Non-pigmented ciliary epithelial cell (primary cell): ENCODE measurements at places on chromosomes 5 and 9.

DNA sequence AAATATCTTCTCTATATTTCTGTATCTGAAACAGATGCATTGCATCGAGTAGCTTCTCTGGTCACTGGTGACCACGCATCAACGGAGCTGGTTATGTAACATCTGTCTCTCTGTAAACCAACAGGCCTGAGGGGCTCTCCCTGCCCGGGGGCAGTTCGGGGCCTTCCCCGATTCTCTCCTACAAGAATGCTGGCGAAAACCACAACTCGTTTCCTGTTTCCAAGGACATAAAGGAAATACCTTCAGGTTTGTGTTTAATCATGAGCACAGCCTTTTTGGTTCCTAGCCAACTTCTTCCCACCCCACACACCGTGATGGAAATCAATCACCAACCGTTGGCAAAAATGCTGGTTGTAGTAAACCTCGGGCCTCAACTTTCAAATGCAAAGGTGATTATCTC is 25.1 kb downstream of the GDNF start:
- DNase-seq = no peak

- DNase-seq = no peak
Observed at GRCh38 chr9:94892675-94893074, 166.2 kb downstream of the AOPEP start.

- DNase-seq = no peak
Observed at GRCh38 chr5:102294886-102295395, 1.1 kb downstream of the SLCO4C1 start.

- DNase-seq = no peak
Observed at GRCh38 chr9:98986866-98987651, 43.4 kb downstream of the COL15A1 start.

GRCh38 chr9:18487611-18488010 is 13.7 kb downstream of the ADAMTSL1 start:
- no peak for DNase-seq

GRCh38 chr5:96579711-96580110 is 82.5 kb upstream of the CAST start:
- DNase-seq = no peak

DNA sequence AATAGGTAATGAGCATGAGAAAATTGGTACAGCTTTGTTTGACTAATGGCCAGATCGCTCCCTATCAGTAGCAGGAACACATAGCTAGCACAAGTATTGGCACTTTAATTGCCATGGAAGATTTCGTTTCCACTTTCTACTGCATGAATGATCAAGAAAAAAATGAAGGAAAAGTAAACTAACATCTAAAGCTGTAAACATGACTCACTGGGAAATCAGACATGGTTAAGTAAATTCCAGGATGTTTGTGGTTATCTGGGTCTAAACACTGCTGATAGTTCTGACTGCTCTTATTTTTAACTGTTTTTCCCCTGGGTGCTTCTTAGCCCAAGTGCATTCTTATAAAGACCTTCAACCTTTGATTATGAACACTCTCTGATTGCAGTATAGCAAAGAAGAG is 388.9 kb downstream of the NR2F1-AS1 start:
- peak; percentile 93 for DNase-seq

DNA sequence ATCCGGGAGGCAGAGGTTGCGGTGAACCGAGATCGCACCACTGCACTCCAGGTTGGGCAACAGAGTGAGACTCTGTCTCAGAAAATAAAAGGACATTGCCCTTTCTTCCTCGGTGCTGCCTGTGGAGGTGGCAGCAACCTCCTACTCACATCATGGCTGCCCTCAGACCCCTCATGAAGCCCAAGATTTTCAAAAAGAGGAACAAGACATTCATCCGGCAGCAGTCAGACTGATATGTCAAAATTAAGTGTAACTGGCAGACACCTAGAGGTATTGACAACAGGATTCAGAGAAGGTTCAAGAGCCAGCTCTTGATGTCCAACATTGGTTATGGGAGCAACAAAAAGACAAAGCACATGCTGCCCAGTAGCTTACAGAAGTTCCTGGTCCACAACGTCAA is 12.6 kb upstream of the PAX5 start:
- DNase-seq = no peak

GRCh38 chr5:170631466-170632195 is 127.8 kb downstream of the KCNIP1 start:
- no peak for DNase-seq

- no peak for DNase-seq
Observed at GRCh38 chr5:68285851-68286611, 70.5 kb downstream of the PIK3R1 start.

- DNase-seq = no peak
Observed at GRCh38 chr9:126932871-126933321, 18.3 kb downstream of the RALGPS1 start.

GRCh38 chr9:31388660-31389059 is 995.8 kb upstream of the ACO1 start:
- DNase-seq = no peak

- no peak for DNase-seq
Observed at GRCh38 chr9:75574569-75574968, 315.9 kb upstream of the PCSK5 start.

DNA sequence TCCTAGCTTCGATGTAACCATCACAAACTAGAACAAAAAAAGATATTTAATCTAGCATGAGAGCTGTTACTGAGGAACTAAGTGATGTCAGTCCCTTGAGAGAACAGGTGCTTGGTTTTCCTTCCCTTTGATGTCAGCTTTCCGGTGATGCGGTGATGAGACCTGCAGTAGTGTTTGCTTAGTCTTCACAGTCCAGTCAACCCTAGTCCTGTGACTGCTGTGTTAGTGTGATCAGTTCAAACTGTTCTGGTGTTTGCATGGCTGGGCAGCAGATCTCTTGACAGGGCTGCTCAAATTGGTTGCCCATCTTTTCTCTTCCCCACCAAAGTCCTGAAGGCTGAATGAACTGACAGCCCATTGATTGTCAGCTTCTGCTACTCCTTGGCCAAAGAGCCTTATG is 608.6 kb upstream of the DAB2 start:
- DNase-seq = no peak

- DNase-seq = no peak
Observed at GRCh38 chr5:113364466-113364865, 70.3 kb downstream of the TSSK1B start.

DNA sequence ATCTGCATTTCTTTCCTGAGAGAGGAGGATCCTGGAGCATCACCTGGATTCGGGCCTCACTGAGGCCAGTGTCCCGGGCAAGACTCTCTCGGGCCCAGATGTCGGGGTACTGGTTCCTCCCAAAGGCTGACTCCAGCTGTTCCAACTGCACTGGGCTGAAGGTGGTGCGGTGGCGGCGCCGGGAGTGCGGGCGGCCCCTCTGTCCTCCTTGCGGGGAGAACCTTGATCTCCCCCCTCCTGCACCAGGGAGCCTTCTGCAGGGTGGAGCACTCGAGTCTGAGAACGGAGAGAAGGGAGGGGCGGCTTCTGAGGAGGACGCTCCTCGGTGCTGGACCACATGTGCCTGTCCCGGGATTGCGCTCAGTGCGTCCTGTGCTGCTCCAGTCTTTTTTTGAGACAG is 2.0 kb downstream of the PROP1 start:
- DNase-seq = no peak

- DNase-seq = no peak
Observed at GRCh38 chr9:136671646-136672430, 9.1 kb downstream of the EGFL7 start.

GRCh38 chr5:110638970-110639902 is 87.2 kb downstream of the TMEM232 start:
- no peak for DNase-seq

GRCh38 chr5:10631316-10631996 is 67.6 kb downstream of the ANKRD33B start:
- no peak for DNase-seq

GRCh38 chr5:75584641-75585040 is 26.6 kb upstream of the ANKDD1B start:
- no peak for DNase-seq

- no peak for DNase-seq
Observed at GRCh38 chr5:102241809-102242421, 54.2 kb downstream of the SLCO4C1 start.

DNA sequence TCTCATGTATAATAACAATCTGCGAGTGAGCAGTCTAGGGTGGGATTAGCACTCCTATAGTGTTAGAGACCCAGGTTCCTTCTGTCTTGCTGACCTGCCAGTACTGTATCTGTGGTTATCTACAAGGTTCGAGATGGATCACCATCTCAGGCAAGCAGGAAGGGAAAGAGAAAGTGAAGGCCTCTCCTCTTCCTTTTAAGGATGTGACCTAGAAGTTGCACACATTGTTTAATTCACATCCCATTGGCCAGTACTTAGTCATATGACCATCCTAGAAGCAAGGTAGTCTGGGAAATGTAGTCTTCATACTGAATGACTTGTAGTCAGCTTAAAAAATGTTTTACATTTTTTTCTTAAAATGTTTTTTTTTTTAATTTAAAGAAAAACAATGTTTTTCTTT is 168.6 kb downstream of the CARTPT start:
- DNase-seq = peak; percentile 55

DNA sequence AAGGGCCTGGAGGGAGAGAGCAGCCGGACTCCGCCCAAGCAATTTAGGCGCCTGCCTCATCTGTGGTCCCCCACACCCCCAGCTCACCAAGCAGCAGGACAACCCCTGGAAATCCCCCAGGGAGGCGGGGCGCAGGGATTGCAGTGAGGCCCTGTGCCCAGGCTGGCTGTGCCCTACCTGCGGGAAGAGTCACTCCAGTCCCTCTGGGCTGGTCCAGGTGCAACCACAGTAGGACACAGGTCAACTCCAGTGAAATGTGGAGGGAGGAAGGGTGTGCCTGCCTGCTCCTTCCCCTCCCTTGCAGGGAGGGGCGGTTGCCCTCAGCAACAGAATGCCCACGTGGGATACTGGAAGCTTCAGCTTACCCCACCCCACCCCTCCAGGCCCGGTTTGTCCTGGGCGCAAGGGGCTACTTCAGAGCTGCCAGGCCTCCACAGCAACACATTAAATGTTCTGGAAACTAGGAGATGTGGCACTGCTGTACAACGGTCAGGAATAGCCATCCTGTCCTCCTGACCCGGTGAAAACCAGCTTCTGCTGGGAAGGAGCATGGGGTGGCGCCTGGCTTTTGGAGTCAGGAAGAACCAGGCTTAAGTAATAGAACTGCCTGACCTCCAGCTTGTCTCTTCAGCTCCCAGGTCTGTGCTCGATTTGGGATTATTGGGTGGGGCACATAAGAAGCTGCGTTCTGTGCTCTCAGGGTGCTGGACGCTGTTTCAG is 22.5 kb downstream of the ABO start:
- DNase-seq = no peak

DNA sequence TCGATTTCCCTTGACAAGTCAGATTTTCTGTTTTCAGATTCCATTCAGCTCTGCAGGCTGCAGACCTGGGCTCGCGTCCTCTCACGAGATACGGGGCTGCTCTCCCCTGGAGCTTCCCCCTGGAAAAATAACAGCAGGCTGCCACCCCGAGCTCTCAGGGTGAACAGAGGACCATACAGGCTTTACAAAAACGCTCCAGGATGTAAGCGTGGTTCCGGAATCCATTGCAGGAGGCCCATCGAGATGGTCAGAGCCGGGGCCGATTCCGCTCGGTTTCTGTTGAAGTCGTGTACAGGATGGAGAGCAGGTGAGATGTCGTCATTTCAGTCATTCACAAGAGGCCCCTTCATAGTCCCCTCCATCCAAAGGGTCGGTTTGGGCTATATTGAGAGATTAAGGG is 297.7 kb upstream of the IRX4 start:
- DNase-seq = no peak

GRCh38 chr5:164091836-164092235 is 586.4 kb downstream of the MAT2B start:
- DNase-seq = no peak

- no peak for DNase-seq
Observed at GRCh38 chr9:88267283-88267682, 121.0 kb upstream of the SPIN1 start.

- no peak for DNase-seq
Observed at GRCh38 chr9:116907989-116908388, 220.9 kb downstream of the TRIM32 start.

- DNase-seq = peak; percentile 41
Observed at GRCh38 chr9:105475302-105475701, 27.5 kb downstream of the FSD1L start.

DNA sequence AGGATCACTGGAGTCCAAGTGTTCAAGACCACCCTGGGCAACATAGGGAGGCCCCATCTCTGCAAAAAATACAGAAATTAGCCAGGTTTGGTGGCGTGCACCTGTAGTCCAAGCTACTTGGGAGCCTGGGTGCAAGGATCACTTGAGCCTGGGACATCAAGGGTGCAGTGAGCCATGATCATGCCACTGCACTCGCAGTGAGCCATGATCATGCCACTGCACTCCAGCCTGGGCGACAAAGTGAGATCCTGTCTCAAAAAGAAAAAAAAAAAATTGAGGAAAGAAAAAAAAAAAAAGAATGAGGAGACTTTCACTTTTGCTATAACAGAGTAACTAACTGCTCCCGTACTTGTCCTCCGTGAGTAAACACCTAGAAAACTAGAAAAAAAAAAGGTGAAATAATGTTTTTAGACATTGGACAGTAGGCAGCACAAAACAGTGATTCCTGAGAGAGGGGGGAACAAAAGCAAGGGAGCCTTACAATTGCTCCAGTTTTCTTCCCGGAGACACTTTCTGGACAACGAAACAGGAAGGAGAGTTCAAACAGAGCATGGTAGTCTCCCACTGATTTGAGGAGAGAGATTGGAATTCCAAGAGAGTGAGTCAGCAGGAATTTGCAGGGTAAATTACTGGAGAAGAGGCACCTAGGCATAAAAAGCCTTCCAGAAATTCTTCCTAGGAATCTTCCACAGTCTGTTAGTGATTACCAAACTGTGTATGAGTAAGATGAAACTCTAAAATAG is 6.9 kb upstream of the ZBTB5 start:
- DNase-seq = peak; percentile 84

DNA sequence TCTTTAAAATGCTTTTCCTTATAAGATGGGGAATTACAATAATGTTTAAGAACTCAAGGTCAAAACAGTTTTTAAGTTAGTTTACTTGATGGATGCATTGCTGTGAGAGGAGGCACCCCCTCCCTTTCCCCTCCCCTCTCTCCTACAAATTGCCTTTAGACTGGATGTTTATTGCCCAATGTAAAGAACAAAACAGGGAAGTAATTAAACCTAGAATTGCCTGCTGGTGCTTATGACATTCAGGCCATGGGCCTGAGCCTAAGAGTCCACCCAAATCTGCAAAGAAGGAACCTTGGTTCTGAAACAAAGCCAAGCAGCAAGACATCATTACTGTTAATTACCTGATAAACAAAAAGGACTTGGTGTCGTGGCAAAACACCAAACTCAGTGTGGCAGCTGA is 630.3 kb downstream of the ISL1 start:
- no peak for DNase-seq

DNA sequence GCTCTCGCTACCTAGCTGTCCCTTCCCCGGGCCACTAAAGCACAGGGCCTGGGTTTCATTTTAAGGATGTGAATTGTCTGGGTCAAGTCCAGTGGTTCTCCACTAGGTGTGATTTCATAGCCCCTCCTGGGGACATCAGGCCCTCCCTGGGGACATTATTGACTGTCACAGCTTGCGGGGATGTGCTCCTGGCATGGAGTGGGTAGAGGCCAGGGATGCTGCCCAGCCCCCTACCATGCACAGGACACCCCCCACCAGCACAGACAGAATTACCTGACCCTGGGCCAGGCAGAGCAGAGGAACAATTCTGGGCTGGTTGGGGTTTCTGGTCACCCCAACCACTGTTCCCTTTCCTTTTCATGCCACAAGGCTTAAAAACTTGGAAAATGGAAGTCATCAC is 4.1 kb downstream of the FAM78A start:
- DNase-seq = no peak

- DNase-seq = no peak
Observed at GRCh38 chr5:141657404-141657803, 6.2 kb upstream of the FCHSD1 start.

GRCh38 chr5:3738919-3739318 is 143.3 kb downstream of the IRX1 start:
- DNase-seq = no peak

- DNase-seq = no peak
Observed at GRCh38 chr5:160699301-160699700, 152.7 kb downstream of the ATP10B start.
